Glomerular endothelial cell (primary cell): ENCODE measurements at places on chromosomes 11 and 22. TPM values are rescaled to one million over a fixed set of nuclear protein-coding genes. Genes with fewer than 3 reads are reported as not detected.

The SCGB2A2 gene
- total RNA-seq, result not detected in 2 replicates

The RAB38 gene
- 2.7 and 15.7 TPM in 2 replicates for total RNA-seq

The KCNK4 gene
- total RNA-seq, result not detected in 2 replicates

The B4GALNT4 gene
- 4.7 and 5.3 TPM in 2 replicates for total RNA-seq

The NPTXR gene
- total RNA-seq, result 1.1 and 3.7 TPM in 2 replicates

The HOATZ gene
- total RNA-seq, result not detected in 2 replicates

The CYTH4 gene
- total RNA-seq, result 0.24 and 0.47 TPM in 2 replicates

The CENPM gene
- total RNA-seq, result 10.2 and 10.4 TPM in 2 replicates

DNA sequence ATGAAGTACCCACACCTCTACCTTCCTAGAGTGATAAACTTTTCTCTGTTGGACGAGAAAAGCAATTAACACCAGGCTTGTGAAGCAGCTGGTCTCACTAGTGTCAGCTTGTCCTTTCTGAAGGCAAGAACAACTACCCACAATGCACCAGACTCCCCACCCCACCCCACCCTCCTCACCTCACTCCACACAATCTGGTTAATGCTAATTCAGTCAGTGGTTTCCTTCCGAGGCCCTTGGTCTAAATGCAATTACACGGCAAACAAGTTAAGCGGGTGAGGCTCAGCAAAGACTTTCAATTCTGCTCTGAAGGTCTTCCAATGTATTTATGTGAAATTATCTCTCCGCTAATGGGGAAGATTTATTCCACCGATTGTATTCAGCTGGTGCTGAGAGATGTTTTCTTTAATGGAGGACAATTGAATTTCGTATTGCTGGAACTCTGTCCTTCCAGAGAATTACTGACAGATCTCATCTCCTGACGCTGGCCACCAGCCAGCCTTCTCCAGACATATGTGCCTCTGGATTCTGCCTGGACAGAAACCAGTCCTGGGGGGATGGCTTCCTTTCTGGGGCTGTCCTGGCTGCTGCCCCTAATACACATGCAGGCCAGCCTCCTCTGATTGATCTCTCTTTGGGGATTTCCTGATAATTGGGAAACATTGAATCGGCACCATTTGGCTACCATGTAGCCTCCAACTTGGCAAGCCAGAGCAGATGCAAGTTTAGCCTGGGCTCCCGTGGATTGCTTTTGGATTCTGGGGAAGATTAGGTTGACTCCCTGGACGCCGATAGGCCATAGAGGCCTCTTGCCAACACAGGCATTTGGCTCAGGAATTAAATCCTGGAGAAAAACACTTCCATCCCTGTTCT, 165.8 kb upstream of the NARS2 start:
- no peak for DNase-seq

- DNase-seq, result no peak
Measured at GRCh38 chr11:102138670-102139069, 28.4 kb downstream of the YAP1 start.

- no peak for DNase-seq
Measured at GRCh38 chr11:72752088-72752914, at the start of gene ARAP1. Gene ARAP1, minus strand, starts transcription at chr11:72752408. Its CDS starts 25,280 bp downstream, at chr11:72727128.

GRCh38 chr11:293852-294661, 5.1 kb downstream of the PGGHG start:
- no peak for DNase-seq

DNA sequence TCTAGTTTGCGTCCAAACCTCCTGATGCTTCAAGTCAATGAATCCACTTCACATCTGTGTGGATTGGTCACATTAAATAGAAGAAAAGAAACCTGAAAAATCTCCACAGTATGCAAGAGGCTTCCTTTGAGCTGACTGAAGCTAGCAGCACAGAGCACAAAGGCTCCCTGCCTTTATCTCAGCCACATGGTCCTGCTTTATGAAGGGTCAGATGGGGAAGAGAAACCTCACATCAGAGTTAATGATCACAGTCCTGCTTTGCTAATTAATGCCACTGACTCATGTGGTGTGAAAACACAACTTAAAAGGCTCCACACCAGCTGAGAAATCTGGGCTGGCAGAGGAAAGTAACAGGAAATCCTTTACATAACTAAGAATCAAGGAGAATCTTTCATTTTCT, 1291.0 kb downstream of the LRRC4C start:
- DNase-seq, result no peak

GRCh38 chr22:30191040-30191701, 55.4 kb downstream of the LIF start:
- DNase-seq, result no peak

DNA sequence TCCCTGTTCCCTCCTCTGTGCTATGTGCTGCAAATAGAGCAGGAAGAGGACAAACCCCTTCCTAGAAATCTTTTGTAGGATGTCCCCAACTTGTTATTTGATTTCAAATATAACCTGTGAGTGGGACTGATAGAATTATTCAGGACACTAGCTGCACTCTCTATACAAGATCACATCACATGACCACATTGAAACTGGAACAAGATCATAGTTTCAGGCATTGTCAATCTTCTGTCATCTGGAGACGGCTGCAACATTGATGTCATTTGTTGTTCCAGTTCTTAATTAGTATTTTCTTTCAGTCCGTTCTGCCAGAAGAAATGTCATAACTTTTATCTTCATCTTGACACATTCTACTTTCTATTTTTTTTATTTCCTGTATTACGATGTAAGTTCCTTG, 89.3 kb downstream of the GRIA4 start:
- DNase-seq, result no peak

DNA sequence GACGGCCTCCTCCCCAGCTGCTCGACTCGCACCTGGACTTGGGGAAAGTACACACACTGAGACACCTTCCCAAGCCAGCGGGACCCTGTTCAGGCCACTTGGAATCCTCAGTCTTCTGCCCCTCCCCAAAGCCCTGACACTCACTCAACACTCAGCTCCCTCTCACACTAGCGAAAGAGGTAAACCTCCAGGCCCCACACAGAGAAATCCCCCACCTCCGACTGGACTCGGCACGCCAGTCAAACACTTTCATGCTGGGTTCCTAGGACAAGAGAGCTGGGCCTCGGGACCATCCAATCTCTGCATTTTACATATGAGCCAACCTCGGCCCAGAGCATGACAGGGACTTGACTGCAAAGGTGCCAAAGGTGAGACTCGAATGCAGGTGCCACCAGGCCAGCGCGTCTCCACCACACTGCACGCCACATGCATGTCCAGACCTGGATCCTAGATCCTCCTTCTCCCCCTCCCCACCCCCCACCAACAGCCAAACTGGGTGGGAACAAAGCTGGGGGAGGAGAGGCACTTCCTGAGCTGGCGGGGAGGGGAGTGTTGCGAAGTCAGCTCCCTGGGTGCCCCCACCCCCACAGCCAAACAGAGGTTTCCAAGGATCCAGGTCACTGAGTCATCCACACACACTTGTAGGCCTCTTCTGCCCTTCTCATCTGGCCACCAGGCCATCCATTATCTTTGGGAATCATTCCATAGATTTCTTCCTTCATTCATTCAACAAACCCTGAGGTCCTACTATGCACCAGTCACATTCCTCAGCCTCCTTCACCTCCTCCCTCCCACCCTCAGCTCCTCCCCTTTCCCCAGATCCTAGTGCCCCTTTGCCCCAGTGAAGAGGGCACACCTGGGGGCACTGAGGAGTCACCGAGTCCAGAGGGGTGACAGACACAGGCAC, 10.7 kb upstream of the CD5 start:
- no peak for DNase-seq

GRCh38 chr11:40417627-40418026, 1041.8 kb downstream of the LRRC4C start:
- no peak for DNase-seq

GRCh38 chr11:109123816-109124787, 297.9 kb upstream of the C11orf87 start:
- DNase-seq, result no peak

DNA sequence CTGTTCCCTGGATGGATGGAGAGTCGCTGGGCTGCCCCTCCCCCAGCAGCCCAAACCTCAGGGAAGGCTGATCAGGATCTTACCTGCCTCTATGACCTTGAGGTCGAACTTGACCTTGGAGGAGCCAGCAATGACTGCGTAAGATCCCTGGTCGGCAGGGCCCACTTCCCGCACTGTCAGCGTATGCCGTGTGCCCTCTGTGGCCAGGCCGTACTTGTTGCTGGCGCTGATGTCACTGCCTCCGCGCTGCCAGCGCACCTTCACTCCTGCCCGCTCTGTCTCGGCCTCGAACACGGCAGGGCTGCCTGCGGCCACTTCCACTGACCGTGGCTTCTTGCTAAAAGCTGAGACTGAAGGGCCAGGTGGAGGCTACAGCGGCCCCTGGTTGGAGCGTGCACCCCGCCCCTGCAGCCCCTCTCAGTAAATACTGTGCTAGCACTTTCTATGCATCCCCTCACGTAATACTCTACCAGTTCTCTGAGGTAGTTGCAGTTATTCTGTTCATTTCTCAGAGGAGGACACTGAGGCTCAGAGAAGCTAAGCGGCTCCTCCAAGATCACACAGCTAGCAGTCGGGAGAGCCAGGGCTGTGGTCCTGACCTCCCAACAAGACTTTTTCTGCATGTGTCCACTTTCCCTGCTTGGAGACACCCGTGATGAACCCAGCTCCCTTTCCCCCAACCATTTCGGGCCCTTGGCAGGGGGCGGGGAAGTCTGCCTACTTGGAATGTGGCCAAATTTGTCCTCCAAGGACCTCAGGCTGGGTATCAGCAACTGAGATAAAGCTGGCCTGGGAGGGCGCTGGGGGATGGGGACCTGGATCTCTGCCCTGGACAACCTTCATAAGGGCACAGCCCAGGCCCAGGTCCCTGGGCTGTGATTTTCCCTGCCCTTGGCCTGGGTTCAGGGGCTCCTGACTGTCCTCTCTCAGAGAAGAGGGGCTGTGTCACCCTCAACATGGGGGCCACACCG, 1.1 kb downstream of the MYBPC3 start:
- DNase-seq, result no peak

- no peak for DNase-seq
Measured at GRCh38 chr11:15139096-15139770, 24.5 kb downstream of the INSC start.

- DNase-seq, result no peak
Measured at GRCh38 chr11:46729110-46730027, 10.4 kb downstream of the F2 start.

GRCh38 chr11:121886996-121887395, 229.0 kb downstream of the BLID start:
- no peak for DNase-seq

GRCh38 chr11:126863294-126863997, 137.1 kb downstream of the KIRREL3 start:
- DNase-seq, result no peak

DNA sequence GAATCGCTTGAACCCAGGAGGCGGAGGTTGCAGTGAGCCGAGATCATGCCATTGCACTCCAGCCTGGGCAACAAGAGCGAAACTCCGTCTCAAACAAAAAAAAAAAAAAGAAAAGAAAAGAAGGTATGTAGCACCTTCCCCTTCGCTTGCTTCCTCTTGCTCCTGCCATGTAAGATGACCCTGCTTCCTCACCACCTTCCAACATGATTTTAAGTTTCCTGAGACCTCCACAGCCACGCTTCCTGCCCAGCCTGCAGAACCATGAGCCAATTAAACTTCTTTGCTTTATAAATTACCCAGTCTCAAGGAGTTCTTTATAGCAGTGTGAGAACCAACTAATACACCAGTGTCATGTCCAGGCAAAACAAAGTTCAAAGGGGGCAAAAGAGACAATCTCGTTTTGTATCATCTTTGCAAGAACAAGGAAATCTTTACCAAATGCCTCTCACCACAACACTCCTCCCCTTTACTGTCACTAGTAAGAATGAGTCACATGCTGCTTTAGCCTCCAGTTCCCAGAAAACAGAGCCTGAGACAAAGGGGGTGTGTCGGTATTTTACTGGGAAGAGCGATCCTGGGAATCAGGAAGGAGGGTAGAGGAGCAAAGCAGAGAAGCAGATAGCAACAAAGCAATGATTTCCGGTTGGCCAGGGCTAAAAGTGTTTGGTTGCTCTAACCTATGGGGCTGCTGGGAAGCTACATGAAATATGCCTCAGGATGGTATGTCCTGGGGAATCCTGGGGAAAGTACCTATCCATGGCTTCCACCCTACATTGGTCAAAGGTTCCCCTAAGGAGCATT, 10.5 kb upstream of the MCHR1 start:
- DNase-seq, result no peak

DNA sequence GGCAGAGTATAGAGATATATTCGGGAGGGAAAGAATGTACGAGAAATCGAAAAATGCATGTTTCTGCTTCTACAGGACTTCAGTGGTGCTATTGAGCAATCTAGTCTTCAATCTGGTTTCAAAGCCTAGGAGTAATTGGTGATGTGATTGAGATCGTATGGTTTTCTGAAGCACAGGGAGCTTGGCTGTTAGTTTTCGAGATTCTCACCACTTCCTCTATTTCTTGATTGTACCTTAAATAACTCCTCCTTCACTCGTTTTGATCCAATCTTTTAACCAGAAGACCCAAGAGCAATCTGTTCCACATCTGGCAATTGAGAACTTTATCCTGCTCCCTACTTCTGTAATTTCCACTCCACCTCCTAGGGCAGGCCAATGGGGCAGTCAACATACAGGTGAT, 518 bp downstream of the CCDC179 start:
- DNase-seq, result no peak

GRCh38 chr22:50508897-50509296, 873 bp downstream of the NCAPH2 start:
- DNase-seq, result no peak

- DNase-seq, result no peak
Measured at GRCh38 chr11:975827-976226, 50.2 kb downstream of the AP2A2 start.

- no peak for DNase-seq
Measured at GRCh38 chr11:125157118-125157733, 7.3 kb upstream of the PKNOX2 start.

GRCh38 chr22:24926849-24927579, 19.5 kb downstream of the LHFPL7 start:
- DNase-seq, result no peak

DNA sequence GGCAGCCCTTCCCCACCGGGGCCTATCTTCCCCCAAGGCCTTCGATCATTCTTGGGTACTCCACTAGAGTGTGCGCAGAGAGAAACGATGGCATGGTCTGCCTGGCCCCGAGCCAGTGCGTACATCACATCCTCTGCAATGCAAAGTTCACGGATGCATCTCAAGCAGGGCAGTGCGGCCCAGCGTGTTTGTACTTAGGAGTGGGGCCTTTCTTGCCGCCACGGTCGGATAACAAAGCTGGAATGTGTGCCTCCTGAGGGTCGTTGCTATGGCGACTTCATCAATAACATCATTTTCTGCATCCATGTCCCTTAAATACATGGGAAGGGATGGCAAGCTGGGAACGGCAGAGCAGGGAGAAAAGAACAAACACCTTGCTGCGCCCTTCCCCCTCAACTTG, 73.9 kb downstream of the SCUBE1 start:
- DNase-seq, result no peak
